ENCODE measurements at places on chromosomes 1 and 21. TPM values are rescaled to one million over a fixed set of nuclear protein-coding genes. Genes with fewer than 3 reads are reported as not detected.

The FABP3 gene
- not detected for total RNA-seq

DNA sequence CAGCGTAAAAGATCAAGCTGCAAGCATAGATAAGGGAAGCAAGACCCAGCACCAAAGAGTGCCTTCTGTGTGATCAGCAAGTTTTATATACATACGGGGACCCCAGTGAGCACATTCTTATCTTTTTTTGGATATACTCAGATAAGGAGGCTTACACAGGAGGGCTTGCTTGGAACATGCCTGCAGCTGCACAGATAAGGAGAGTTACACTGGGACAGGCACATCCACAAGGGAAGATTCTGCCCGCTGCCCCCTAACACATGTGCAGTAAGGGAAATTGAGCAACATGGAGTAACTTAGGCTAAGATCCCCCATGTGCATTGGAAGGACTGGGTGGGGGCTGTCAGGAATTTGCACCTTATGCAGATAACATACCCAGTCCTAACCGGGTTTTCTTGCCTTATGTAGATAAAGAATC lies 1334.8 kb downstream of the MRPL39 start:
- no peak for DNase-seq

- no peak for DNase-seq
Observed at GRCh38 chr1:153389973-153390879, 647 bp downstream of the S100A8 start.

The CEP170 gene
- 22.2 TPM for total RNA-seq
